ENCODE measurements at places on chromosomes 13 and 19.

DNA sequence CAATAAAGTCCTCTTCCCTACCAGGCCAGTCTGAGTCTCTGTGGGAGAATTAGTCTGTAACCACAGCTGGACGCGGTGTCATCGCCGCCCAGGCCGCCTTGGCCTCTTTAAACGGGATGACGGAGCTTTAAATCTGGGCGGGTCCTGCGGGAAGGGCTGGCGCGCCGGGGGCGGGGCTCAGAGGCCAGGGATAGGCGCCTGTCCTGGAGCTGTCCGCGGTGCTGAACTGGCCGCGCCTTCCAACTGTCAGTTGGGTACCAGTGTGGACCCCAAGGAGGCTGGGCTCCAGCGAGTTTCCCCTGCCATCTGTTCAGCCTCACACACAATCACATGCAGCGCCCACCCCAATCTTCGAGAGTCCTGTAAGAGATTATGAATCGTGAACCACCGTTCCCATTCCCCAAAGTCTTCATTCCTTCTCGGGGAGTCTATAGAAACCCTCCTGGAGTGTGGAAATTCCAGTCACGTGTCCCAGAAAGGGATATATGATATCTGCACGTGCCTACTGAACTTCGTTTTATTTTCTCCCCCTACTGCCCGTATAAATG is 11.5 kb downstream of the APLP1 start:
- peak; percentile 86 for DNase-seq

GRCh38 chr19:38666663-38667511 is 19.4 kb downstream of the ACTN4 start:
- peak; percentile 95 for DNase-seq

DNA sequence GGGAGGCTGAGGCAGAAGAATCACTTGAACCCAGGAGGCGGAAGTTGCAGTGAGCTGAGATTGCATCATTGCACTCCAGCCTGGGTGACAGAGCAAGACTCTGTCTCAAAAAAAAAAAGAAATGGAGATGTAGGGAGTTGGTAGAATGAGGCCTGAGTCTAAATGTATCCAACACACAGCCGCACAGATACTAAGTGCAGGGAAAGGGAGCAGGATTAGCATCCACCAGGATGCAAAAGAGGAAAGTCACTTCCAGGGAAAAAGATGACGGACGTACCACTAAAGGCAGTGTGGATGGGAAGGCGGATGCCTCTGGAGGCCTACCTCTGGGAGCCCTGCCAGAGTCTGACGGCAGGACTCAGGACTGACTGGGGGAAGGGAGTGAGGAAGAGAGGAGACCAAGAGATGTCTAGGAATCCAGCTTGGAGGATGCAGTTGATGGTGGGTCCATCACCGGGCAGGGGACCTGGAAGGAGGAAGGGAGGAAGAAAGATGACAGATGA is 6.8 kb downstream of the FAM98C start:
- peak; percentile 70 for DNase-seq

- no peak for DNase-seq
These were observed 25.3 kb downstream of the LMO7 start for GRCh38 chr13:75661443-75661842.

- no peak for DNase-seq
These were observed 1925.2 kb downstream of the OLFM4 start for GRCh38 chr13:54953786-54954185.

GRCh38 chr19:29712744-29713516 is 2.1 kb downstream of the C19orf12 start:
- no peak for DNase-seq

DNA sequence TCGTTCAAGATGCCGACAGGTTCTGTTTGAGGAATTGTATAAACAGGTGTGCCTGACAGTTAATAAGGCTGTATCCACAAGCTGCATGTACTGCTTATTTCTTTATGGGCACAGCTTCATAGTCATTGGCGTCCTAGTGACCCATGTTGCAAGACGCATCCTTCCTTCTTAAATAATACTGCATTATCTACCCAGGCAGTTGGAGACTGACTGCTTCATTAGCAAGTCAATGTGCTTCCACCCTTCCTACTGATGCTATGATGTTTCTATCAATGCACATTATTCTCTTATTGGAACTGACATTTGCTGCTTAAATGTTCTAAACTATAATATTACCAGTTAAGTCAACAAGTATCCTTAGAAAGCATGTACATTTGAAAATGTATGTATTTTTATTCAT is 950.0 kb upstream of the MIR17HG start:
- DNase-seq, result no peak

- no peak for DNase-seq
These were observed 55.1 kb downstream of the RFX2 start for GRCh38 chr19:6055013-6055795.

- no peak for DNase-seq
These were observed 774 bp upstream of the HOMER3 start for GRCh38 chr19:18941628-18942354.

- DNase-seq, result no peak
These were observed 70.7 kb downstream of the COL4A2 start for GRCh38 chr13:110377826-110378201.

DNA sequence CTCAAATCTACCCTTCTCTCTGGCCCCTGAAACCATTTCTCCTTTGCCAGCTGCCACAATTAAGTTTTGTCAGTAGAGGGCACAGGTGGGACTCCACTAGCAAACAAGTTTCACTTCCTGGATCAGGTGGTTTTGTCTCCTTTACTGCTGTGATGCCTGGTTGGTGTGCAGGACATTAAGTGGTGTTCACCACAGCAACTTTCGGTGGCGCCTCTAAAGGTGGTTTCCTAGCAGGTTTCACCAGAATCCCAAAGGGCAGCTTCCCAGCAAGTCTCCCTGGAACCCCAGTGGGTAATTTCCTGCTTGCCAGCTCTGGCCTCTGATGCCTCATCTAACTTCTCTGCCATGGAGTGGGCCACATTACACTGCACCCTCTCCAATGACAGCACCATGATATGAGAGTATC is 16.6 kb downstream of the MED4 start:
- DNase-seq, result no peak

GRCh38 chr13:35260316-35260715 is 216.2 kb downstream of the MAB21L1 start:
- DNase-seq, result no peak

- no peak for DNase-seq
These were observed at the start of the genes OR7A5 and OR7C1 for GRCh38 chr19:14835011-14835410. TSS of gene OR7A5 (minus strand) at chr19:14835185. CDS start at chr19:14828241, 6,944 bp downstream. TSS of gene OR7C1 (minus strand) at chr19:14835185. CDS start at chr19:14800136, 35,049 bp downstream.

DNA sequence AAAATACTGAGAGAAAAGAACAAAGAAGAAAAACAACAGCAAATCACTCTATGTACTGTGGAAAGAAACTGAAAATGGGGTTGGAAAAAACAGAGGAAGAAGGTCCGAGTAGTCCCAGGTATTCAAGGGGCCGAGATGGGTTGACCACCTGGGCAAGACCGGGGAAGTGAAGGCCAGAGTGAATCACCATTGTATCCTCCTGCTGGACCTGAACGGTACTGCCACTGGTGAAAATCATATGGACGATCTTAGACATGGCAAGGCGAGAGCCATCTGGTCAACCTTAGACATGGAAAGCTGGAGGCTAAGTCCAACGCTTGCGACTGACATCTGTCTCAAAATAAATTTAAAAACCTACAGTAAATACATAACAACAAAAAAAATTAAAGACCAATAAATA is 44.4 kb upstream of the ZNF91 start:
- no peak for DNase-seq

DNA sequence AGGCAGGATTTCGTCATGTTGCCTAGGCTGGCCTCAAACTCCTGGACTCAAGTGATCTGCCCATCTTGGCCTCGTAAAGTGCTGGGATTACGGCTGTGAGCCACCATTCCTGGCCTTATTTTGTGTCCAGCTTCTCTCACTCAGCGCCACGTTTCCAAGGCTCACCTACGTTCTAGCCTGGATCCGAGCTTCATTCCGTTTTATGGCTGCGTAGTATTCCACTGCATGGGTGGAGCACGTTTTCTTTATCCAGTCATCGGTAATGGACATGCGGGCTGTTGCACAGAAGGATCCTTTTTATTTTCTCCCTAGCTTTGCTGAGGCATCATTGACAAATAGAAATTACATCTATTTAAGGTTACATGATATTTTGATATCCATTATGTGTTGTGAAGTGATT is 16.6 kb downstream of the ADGRL1 start:
- no peak for DNase-seq

DNA sequence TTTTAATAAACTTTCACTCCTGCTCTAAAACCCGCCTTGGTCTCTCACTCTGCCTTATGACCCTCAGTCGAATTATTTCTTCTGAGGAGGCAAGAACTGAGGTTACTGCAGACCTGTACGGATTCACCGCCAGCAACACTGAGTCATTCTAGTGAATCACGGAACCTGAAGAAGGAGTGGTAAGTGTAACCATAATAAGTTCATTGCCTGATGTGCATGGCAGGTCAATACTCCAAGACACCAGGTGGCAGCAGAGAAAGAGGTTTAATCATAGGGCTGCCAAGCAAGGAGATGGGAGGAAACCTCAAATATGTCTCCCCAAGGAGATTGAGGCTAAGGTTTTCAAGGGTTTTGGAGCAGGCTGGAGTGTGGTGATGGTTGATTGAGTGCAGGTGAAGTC is 204.3 kb upstream of the IPO5 start:
- DNase-seq, result peak; percentile 14

GRCh38 chr19:17778251-17778967 is 16.5 kb upstream of the B3GNT3 start:
- DNase-seq, result peak; percentile 48

DNA sequence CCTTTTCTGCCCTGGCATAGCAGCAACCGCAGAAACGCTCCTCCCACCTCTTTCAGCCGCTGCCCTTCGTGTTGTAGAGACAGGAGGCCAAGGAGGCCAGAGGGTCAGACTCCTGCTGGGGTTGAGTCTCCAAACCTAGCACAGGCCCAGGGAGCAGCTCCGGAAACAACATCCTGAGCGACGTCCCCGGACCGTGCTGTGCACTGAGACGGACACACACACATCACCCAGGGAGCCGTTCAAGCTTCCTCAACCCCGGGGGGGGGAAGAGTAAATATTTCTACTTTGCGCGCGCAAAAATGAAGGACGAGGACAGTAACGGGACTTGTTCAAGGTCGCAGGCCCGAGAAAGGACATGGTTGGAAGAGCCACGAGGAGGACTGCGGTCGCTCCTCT is 657 bp downstream of the ZNF550 start:
- peak; percentile 15 for DNase-seq

- no peak for DNase-seq
These were observed 21.1 kb downstream of the KBTBD6 start for GRCh38 chr13:41111454-41111853.

DNA sequence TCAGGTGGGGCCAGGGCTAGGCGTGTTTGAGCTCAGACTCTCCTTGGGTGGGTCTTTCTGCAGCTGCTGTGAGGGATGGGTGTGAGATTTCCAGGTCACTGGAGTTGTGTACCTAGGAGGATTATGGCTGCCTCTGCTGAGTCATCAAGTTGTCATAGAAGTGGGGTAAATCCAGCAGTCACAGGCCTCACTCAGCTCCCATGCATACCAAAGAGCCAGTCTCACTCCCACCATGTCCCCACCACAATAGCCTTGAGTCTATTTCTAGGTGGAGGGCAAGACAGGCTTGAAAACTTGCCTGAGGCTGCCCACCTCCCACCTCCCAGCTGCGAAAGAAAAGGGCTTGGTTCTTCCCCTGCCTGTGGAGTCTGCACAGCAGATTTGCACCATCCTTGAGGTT is 194.0 kb upstream of the PCDH17 start:
- DNase-seq, result no peak

DNA sequence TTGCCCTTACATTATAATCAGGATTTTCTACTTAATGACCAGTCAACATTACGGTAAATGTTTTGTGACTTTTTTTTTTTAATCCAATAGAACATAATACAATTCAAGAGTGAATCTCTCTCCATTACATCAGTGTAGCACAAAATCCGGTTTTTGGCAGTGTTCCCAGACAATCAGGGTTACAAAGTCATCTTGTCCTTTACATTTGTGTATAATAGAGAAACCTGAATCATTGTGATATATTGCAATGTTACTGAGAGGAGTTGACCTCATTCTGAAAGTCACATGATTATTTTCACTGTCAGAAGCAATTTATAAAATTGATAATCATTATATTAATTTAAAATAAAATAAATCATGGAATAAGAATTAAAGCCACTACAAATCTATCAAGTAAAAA is 1346.0 kb upstream of the SPRY2 start:
- peak; percentile 1 for DNase-seq

- peak; percentile 33 for DNase-seq
These were observed 4.1 kb downstream of the ACP4 start for GRCh38 chr19:50794074-50794875.

DNA sequence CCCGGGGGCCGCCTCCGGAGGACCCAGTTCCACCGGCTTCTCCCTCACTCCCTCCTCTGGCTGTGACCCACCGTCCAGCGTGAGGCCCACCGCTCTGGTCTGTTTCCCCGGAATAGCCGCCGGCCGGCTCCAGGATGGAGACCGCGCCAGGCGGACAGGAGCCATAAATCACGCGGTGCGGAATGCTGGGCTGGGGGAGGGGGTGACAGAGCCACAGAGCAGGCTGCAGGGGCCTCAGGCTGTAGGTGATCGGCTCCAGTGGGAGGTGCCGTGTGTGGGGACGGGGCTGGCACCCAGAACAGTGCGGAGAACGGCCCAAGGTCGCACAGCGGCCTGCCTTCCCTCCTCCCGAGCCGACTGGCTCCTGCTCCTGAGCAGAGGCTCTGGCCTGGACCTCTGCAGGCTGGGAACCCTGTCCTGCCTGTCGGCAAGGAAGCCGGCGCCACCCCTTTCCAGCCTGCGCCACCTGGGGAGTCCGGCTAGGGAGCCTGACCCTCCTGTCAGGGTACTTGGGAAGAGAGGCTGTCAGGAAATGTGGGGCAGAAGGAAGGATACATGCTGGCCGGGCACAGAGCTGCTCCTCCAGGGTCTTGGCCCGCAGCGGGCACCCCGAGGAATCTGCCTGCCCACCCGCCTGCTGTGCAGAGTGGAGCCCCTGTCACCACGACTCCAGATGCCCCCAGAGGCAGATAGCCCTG is 8.3 kb downstream of the PIAS4 start:
- no peak for DNase-seq

- no peak for DNase-seq
These were observed 224.5 kb downstream of the GPC5 start for GRCh38 chr13:91622778-91623550.

DNA sequence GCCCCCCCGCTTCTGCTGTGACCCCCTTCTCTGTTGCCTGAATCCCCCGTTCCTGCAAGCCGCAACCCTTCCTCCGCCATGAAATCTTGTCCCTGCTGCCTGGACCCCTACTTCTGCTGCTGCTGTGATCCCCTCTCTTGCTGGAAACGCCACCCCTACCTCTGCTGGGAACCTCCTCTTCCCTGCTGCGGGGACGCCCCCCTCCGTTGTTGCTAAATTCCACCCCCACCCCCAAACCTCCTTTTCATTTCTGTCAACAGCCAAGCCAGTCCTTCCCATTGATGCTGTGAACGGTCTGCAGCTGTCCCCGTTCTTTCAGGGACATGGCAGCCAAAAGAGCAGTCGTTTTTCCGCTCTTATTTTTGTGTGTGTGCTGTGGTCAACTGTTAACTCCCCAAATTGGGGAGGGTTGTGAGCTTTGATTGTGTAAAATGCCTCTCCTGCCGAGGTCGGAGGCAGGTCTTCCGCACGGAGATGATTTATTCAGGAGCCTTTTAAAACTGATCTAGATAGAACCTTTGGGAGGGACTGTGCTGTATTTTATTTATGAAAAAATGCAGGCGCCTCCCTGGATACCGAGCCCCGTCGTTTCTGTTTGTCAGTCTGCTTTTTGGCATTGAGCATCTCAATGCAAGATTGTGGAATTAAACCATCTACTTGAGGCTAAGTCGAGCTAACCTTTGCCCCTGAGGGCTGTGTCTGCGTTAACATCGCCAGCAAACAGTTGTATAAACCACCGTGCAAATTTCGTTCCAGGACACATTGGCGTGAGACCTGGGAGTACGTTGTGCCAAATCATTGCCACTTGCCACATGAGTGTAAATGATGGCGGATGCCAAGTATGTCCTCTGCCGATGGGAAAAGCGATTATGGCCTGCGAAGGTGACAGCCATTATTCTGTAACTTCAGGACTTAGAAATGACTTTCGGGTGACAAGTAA is 27.9 kb upstream of the NDUFS7 start:
- peak; percentile 20 for DNase-seq

Measured in fibroblast of skin of right biceps (primary cell).